ENCODE measurements at places on chromosomes 1 and 21.

GRCh38 chr1:90067194-90067931, 72.5 kb downstream of the ZNF326 start:
- DNase-seq, result no peak

DNA sequence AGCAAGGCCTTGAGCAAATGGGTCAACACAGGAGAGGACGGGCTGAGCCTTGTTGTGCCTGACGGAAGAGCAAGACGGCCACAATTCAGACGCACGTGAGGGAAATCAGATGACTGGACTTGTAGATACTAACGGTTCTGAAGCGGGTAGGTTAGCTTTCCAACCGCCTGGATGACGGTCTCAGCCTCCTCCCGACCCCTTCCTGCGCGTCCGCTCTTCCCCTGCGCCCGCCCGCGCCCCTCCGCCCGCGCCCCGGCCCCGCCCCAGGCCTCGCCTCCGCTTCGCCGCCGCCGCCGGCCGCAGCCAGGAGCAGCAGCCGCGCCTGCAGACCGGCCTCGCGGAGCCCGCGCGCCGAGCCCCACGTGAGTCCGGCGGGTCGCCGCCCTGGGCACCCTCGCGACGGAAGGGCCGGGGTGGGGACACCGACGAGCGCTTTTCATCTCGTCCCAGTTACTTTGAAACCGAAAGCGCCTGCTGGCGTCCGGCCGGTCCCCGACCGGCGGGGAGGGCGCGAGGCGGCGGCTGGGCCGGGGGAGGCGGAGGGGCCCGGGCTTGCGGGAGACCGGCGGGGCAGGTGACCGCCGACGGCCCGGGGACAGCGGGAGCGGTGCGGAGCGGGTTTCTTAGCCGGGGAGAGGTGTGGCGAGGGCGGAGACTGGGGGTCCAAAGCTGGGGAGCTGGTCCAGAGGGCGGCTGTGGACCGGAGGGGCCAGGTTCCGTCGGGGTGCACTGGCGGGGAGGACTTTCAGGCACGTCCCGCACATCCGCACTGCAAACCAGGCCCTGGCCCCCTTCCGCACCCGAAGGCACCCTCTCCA, at the start of gene TRAF5:
TSS of gene TRAF5 (plus strand) at position 306 of the 818 bp plus-strand sequence. CDS start 26,407 bp downstream, outside the sequence.
- DNase-seq, result peak; percentile 18

- no peak for DNase-seq
These were observed 6.1 kb downstream of the SLC16A4 start for GRCh38 chr1:110384581-110385321.

GRCh38 chr1:47533793-47534328, 96.0 kb downstream of the FOXD2 start:
- DNase-seq, result no peak

- no peak for DNase-seq
These were observed 15.1 kb downstream of the SOX13 start for GRCh38 chr1:204087893-204088528.

DNA sequence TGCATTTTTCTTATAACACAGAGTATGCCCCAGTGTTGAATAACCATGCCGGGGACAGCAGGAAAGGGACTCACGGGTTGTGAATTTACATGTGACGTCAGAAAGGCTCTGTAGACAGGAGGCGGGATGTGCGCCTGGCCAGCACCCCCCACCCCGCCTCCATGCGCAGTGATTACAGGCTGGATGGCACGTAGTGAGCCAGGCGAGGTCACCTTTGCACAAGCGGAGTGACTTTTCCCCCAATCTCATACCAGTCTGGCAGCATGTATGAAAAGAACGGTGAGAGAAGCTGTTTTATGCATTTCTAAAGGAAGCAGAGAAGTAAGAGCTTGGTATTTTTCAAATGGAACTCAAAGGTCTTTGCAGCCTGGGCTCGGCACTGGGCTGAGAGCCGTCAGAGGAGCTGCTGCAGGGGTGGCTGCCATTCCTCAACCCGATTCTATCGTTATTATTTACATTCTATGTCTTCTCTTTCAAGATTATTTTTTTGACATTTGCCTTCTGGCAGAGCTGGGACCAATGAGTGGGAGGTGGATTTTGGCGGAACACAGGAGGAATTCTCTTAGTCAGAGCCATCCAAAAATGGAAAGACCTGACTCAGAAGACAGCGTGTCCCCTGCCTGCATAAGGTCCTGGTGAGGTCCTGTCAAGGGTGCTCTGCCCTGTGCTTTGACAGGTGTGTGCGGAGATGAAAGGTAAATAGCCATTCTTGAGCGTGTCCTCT, 115.6 kb upstream of the SLC45A1 start:
- DNase-seq, result no peak

DNA sequence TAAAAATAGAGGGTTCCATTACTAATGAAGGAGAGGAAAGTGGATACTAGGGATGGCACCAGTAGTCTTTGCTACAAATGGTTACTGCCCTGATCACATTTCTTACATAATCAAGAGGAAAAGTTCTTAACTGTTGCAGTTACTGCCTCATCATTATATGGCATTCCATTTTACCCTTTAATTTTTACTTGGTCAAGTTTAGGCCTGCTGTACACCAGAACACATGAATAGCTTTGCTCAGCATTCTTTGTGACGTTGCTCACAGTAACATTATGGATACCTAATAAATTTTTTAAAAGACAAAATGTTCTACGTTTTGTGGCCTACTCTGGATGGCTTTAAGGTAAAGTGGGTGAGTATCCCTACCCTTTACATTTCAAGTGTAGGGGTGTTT, 38.6 kb upstream of the CR1L start:
- DNase-seq, result no peak

DNA sequence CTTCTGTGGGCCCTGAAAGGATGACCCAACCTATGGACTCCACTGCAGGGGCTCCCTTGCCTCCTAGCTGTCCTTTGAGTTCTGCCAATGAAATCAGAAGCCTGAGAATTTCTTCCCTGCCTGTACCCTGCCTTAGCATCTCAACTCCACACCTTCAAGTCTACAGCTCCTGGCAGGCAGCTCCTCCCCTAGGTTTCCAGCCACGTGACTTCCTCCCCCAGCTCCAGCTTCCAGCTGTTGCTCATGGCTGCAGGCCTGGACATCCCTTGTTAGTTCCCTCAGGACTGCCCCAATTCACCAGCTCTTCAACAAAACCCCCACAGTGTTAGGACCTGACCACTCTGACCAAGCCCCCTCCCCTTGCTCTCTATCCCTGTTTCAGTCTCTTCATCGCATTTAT, 2.4 kb downstream of the RCAN1 start:
- DNase-seq, result no peak

- peak; percentile 92 for DNase-seq
These were observed 80.5 kb upstream of the BMP8A start for GRCh38 chr1:39410915-39411436.

GRCh38 chr1:39943471-39944290, 11.3 kb upstream of the MFSD2A start:
- DNase-seq, result no peak

GRCh38 chr1:119329541-119330461, 38.8 kb upstream of the HAO2 start:
- no peak for DNase-seq

- DNase-seq, result no peak
These were observed 50.5 kb downstream of the CASZ1 start for GRCh38 chr1:10745886-10746455.

GRCh38 chr1:34688006-34688741, 66.7 kb upstream of the GJB5 start:
- no peak for DNase-seq

GRCh38 chr1:92877792-92878191, 46.0 kb downstream of the RPL5 start:
- no peak for DNase-seq

DNA sequence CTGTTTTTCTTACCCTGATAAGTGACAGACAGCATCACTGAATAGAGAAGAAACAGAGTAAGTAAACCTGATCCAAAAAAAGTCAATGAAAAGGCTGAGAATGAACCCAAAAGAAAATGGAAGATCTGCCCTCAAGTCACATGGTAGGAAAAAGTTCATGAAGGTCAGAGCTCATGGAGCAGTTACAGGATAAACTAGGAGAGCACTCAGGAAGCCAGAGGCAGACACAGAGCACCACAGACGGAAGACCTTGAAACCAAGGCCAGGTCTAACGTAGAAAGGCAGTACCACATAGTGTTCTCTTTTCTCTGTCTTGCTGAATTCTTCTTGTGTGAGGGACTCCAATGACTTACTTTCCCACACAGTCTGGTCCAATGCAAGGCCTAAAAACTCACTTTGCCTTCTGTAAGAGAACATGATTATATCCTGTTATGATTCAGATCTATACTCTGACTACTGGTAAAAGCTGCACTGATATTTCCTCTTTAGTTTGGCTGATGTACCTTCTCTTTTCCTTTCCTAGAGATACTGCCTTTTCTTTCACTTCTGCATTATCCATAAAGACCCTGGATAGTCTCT, 40.8 kb downstream of the RTCA start:
- no peak for DNase-seq

GRCh38 chr21:36079671-36080070, 9.8 kb downstream of the CBR1 start:
- no peak for DNase-seq

DNA sequence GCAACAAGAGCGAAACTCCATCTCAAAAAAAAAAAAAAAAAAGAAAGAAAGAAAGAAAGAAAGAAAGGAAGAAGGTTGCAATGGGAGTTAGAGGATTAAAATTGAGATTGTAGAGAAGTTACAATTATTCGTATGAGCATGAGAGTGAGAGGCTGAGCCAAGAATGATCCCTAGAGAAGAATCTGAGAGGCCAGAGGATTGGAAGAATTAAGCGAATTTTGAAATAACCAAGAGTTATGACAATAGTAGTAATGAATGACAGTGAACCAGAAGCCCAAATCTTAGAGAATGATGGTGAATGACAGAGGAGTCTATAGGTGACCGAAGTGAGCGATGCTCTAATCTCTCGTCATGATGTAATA, 369 bp upstream of the ZYG11B start:
- no peak for DNase-seq

- DNase-seq, result no peak
These were observed 83.6 kb upstream of the VAV3 start for GRCh38 chr1:108048301-108049177.

- no peak for DNase-seq
These were observed 24.0 kb downstream of the IL6R start for GRCh38 chr1:154429118-154429517.

DNA sequence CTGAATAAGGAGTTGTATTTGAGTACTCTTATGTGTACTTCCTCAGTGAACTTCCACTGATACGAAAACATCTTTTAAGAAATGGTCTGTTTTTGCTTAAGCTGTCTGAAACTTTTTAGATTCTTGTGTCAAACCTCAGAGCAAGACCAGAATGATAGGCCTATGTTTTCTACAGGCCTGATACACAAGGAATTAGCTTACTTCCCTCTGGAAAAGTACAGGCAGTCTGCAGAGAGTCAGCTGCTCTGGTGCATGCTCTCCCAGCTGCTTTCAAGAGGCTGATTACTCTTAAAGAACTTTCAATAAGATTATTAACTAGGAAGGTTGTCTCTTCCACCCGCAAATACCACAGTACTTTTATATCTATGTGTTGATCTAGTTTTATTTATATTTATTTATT, 9.5 kb downstream of the SNX27 start:
- no peak for DNase-seq

- DNase-seq, result no peak
These were observed 11.0 kb upstream of the SHISAL2A start for GRCh38 chr1:52621950-52622349.

GRCh38 chr1:224791362-224791941, 138.0 kb upstream of the DNAH14 start:
- DNase-seq, result no peak

GRCh38 chr1:113094506-113094905, 21.5 kb downstream of the LRIG2 start:
- no peak for DNase-seq

GRCh38 chr1:152539901-152540300, 25.6 kb downstream of the CRCT1 start:
- DNase-seq, result no peak

DNA sequence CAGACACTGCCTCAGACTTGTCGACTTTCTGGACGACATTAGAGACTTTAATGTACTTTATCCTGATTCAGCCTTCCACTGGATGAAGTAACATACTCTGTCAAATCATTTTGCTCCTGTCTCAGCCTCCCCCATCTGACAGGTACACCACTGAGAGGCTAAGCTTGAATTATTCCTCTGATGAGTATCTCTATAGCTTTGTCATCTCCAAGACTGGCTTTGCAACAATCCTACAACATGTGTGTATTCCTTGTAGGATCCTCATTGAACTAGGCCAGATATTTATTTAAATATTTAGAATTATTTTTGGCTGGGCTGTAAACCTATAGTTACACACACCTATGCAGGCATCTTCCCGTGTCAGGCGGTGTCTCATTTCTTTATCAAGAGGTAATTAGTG, 1.1 kb upstream of the TRIM58 start:
- no peak for DNase-seq

DNA sequence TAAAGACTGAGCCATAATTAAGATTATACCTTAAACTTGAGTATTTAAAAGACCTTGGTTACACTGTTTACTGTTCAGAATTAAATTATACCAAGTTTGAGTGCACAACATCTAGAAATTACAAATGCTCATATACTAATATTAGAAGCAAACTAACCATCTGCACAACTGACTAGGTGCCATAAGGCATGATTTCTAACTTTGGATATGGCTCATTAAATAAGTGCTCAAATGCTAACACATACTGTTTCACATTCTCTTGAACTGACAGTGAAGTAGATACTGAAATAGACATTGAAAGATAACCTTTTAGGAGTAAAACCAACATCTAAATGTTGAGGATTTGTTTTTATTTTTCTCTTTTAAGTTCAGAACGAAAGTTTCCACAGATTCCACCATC, 74.1 kb downstream of the PRKAA2 start:
- DNase-seq, result no peak

- no peak for DNase-seq
These were observed 28.3 kb downstream of the TTC3 start for GRCh38 chr21:37101384-37101783.

- DNase-seq, result no peak
These were observed 53.1 kb upstream of the LBR start for GRCh38 chr1:225480825-225481434.

DNA sequence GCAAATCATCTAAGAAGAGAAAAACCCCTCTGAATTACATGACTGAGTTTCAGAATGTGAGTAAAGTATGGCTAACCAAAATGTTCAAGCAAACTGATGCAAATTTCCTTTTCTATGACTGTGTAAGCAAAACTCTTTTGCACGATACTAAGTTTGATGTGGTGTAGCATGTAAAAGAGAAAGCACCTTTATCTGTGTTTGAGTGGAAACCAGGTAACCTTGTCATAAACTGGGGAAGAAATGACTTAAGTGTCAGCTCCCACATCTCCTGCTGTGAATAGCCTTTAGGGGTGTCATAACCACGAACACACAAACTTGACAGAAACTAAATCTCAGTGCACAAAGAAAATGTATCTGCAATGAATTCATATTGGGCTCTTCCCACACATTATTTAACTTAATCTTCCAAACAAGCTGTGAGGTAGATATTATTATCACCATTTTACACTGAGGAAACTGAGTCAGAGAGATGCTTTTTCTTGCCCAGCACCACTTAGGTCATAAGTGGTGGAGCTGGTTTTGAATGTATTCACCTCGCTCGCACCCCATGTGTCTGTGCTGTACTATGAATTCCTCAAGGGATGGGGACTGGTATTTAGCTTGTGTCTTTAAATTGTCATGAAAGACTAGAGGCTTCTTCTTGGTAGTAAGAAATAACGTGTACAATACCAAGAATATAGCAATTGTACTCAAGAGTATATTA, 32.9 kb upstream of the IL12RB2 start:
- no peak for DNase-seq

All from GM04504 (cell line).